ENCODE measurements at places on chromosomes 7 and 10.

GRCh38 chr10:107002068-107002467 lies 162.4 kb downstream of the SORCS1 start:
- DNase-seq: no peak

DNA sequence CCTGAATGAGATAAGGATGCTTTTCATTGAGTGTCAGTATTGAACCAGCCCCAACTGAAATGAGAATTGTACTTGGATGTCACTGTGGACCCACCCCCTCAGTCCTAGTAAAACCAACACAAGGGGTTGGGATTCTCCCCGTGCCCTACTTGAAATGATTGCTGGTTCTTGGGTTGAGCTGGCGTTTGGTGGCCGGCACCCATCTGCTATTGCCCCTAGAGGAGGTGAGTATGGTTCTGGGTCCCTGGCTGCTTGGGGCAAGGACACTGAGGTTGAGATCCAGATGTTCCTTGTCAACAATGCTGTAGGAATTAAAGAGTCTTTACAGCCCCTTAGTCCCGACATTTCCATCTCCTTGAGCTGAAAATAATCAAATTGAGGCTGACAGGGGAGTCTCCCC lies 170.0 kb upstream of the ZNF32 start:
- DNase-seq: no peak

- DNase-seq: no peak
Measured at GRCh38 chr7:155538293-155538692, 8.1 kb downstream of the CNPY1 start.

GRCh38 chr10:127552446-127552845 lies 3.3 kb downstream of the NPS start:
- no peak for DNase-seq

- DNase-seq: no peak
Measured at GRCh38 chr10:123640016-123640535, 26.1 kb upstream of the GPR26 start.

DNA sequence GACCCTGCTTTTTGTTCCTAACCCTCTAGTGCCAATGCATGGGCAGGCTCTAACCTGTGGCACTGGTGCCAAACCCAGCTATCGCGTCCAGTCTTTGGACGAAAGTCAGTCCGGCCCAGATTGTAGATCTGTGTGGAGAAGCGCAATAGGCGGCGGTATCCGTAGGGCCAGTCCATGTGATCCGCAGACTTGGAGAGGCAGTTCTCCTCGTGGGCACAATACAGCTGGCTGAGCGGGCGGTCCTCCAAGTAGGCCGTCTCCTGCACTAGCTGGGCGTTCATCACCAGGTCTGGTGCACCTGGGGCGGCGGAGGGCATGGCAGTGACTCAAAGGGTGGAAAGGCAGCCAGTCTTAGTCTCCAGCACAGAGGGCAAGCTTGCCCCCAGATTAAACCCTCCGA lies 14.5 kb downstream of the LOXL4 start:
- no peak for DNase-seq

- peak; percentile 36 for DNase-seq
Measured at GRCh38 chr7:121278120-121279021, 50.4 kb upstream of the WNT16 start.

DNA sequence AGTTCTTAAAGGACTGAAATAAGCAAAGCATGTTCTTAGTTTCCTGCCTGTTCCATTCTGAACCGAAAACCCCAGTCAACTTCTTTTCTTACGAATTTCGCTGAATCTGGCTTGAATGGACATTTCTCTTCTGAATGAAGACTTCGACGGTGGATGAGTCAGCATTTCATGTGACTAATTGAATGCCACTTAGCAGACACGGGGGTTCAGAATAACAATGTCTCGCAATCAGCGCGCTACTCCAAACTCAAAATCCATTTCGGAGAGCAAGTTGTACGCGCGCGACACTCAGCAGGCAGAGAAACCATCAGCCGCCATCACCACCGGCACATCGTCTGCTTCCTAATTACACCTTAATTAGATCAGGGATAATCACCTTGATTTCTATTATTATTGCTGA lies 239.0 kb upstream of the KLF6 start:
- DNase-seq: no peak

GRCh38 chr7:50329775-50330174 lies 25.3 kb downstream of the IKZF1 start:
- no peak for DNase-seq
